Lower leg skin (tissue), 4 donors: ENCODE measurements at places on chromosomes 5 and 9. TPM values are rescaled to one million over a fixed set of nuclear protein-coding genes. Genes with fewer than 3 reads are reported as not detected.

The CMYA5 gene
- total RNA-seq: 8.5 TPM

The SGTB gene
- 6.0 TPM for total RNA-seq

DNA sequence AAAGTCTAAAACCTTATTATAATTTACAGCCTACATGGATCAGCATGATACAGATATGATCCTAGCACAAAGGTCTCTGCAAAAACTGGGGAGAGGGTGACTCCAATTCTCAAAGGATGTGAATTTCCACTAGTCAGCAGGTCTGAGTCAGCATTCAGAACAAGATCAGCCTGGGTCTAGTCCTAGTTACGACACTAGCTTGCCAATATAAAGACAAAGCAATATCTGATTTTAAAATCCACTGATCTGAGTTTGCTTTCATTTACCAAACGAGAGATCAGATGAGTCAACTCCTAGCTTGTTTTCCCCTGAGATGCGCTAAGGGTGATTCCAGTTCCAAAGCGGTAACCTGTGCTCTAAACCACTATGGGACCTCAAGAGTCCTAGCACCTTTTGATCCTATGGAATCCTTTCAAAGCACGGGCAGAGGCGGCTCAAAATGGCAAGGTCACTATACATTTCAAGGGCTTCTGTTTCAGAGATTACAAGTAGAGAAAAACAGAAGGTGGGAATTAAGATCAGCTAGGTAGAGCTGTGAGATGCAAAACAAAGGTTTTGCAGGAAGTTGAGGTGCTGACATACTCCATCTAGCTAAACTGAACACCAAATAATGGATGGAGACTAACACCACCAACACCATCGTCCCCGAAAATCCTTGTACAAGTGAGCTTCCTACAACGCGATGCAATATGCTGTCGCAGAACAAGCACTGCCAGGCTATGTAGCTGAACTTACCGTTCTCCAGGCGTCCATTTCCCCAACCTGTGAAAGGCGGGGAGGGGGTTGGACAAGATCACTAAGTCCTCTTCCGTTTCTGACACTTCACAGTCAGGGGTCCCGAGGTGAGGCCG lies 906 bp downstream of the SLC25A51 start:
- DNase-seq: peak; percentile 43

The ANKH gene
- total RNA-seq: 74.6 TPM

The PPP2R2B gene
- total RNA-seq: 4.3 TPM
